ENCODE measurements at places on chromosomes 6 and 20.
A peak's percentile ranks its signal among the peaks of the same experiment; 100 is the strongest.

- ATAC-seq: no peak
Measured at GRCh38 chr6:122059918-122060317, 339.5 kb upstream of the HSF2 start.

- ATAC-seq: no peak
Measured at GRCh38 chr6:15897063-15897876, 231.6 kb upstream of the MYLIP start.

DNA sequence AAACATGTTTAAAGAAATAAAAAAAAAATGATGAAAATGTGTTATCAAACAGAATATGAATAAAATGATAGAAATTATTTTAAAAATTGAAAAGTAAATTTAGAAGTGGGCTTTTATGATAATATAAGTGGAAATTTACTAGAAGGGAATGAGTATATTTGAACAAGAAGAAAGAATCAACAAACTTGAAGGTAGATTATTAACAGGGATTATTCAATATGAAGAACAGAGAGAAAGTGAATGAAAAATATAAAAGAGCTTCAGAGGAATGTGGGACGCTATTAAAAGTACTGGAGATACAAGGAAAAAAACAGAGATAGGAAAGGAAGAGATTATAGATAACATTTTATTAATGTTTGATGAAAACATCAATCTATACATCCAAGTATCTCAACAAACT lies 1014.4 kb upstream of the CITED2 start:
- ATAC-seq: no peak

- ATAC-seq: no peak
Measured at GRCh38 chr6:113357041-113357440, 500.1 kb upstream of the MARCKS start.

DNA sequence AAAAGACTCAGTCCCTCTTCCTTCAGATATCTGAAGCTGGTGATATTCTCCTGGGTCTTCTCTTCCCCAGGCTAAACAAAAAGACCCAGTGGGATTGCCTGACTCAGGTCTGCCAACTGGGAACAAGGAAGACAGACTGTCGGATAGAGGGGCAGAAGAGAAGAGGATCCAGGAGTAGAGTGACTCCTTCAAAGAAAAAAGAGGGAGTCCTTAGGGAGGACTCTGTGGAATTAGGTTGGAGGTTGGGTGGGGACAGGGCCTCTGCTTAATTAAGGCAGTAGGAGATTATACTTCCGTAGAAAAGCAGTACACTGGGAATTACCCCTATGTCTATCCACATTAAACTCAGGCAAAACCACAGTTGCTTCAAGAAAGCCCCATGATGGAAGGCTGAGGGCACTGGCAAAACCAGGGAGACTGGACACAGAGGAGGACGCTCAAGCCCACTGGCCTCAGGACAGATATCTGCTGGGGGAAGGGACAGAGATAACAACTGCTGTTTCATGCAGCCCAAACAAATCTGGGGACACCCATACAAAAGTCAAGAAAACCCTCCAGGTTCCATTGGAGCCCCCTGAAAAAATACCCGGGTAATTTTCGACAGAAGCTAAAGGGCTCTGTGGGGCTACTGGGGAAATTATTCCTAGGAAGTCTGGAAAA lies 5.7 kb downstream of the BCL2L1 start:
- peak; percentile 31 for ATAC-seq

GRCh38 chr6:37919417-37920157 lies 100.1 kb downstream of the ZFAND3 start:
- no peak for ATAC-seq

Measured in activated T-helper 17 cell treated with anti-CD3 and anti-CD28 coated beads, Interleukin-2, amount 50 U/mL, for 72 hours (primary cell).